MCF 10A (cell line): ENCODE measurements at places on chromosomes 2 and 18.

- peaks cover 35% of the 10 kb centered on the region for H3K36me3 ChIP-seq
- H3K4me1 ChIP-seq, result peaks cover 3% of the 10 kb centered on the region
- no peak for DNase-seq
- H3K4me3 ChIP-seq, result no peak overlapping the region
- H3K27me3 ChIP-seq, result no peaks in the 10 kb centered on the region
Observed at GRCh38 chr2:127796389-127796788, 14.6 kb downstream of the WDR33 start.

GRCh38 chr2:1804351-1804771, 60.0 kb upstream of the PXDN start:
- H3K27ac ChIP-seq, result no peak overlapping the region
- H3K27me3 ChIP-seq, result peaks cover 31% of the 10 kb centered on the region
- no peak overlapping the region for H3K4me3 ChIP-seq
- no peaks in the 10 kb centered on the region for H3K4me1 ChIP-seq
- H3K36me3 ChIP-seq, result no peaks in the 10 kb centered on the region
- DNase-seq, result no peak

DNA sequence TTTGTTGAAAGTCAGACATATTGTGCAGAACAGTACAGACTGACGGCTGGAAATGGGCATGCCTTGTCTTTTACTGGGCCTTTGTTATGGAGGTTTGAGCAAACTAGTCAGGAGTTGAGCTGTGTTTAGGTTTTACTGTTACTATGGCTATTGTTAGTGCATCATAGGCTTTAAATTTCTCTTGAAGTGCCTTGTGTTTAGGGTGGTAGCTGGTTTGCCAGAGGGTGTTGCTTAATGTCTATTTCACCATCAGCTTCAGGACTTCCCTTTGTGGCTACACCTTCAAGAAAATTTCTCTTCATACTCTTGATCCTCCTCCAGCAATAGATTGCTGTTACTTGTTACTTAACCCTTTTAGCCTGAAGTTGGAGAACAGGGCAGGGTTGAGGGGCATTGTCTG, 104.6 kb downstream of the CAPN13 start:
- no peaks in the 10 kb centered on the region for H3K27me3 ChIP-seq
- no peak overlapping the region for H3K27ac ChIP-seq
- peaks cover 6% of the 10 kb centered on the region for H3K4me1 ChIP-seq
- no peak for DNase-seq
- H3K4me3 ChIP-seq, result no peak overlapping the region

DNA sequence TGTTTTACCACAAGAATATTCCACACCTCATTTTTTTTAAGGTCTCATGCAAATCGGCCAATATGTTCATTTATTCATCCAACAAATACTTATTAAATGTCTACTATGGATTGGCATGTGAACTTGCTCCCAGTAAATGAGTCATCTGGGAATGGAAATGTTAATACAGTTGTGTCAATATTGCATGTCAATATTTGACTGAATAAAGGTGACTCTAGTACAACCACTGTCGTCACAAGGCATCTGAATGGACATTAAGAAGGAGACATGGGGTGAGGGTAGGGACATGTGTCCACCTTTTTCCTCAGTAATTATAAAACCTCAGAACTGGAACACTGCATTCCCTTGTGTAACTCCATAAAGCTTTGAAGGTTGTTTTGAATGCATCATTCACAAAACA, 365.4 kb downstream of the ADCYAP1 start:
- H3K4me3 ChIP-seq, result no peak overlapping the region
- DNase-seq, result no peak
- no peaks in the 10 kb centered on the region for H3K27me3 ChIP-seq
- no peaks in the 10 kb centered on the region for H3K4me1 ChIP-seq

GRCh38 chr18:59021500-59021899, 118.2 kb upstream of the SEC11C start:
- no peaks in the 10 kb centered on the region for H3K4me1 ChIP-seq
- no peak overlapping the region for H3K27ac ChIP-seq
- H3K27me3 ChIP-seq, result no peaks in the 10 kb centered on the region
- no peaks in the 10 kb centered on the region for H3K36me3 ChIP-seq

DNA sequence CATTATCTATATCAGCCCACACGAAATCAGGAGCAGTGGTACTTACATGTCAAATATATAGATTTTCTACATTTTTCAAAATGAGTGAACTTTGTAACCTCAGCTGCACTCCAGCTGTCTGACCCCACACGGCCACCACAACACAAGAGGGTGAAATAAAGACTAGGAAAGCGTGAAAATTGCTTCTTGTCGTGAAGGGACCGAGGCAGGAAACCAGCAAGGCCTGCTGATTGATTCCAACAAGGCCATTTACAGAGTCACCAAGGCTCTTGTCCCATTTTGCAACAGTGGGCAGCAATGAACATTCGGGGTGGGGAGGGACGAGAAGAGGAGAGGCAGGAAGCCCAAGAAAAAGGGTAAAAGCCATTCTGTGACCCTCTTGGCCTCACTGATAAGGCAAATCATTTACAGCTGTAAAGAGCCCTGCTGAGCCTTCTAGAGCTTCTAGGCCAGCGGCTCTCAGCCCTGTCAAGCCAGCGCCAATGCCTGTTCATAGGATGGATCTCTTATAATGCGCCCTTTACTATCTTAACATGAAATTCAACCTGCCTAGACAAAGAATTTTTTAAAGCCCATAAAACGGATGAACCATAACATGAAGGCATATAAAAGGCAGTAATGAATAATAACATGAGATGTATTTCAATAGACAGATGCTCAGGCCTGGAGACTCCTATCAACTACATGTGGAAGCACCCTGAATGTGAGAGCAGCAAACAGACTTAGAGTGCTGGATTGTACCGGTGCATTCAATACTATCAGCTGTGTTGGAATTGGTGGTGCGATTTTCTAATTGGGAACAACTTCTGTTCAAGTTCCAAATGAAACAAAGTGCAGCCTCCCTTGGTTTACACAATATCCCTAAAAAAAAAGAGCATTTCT, 269.0 kb downstream of the CDCA7 start:
- no peaks in the 10 kb centered on the region for H3K27me3 ChIP-seq
- no peak overlapping the region for H3K4me3 ChIP-seq
- no peak for DNase-seq
- H3K36me3 ChIP-seq, result no peaks in the 10 kb centered on the region

DNA sequence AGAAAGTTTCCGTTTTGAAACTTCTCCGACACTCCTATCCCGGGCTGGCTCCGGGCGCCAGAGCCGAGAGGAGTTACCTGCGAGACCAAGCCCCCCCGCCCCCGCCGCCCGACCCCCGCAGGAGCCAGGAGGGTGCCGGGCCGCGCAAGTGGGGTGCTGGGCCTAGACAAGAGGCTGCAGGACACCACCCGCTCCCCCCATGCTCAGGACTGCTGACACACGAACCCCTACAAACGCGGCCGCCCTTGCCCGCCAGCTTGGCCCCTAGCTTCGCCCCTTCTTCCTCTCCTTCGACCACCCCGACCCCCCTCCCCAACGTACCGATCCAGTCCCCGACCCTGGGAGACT, 497 bp downstream of the PLA2R1 start:
- H3K27me3 ChIP-seq, result no peaks in the 10 kb centered on the region
- peaks cover 23% of the 10 kb centered on the region for H3K4me1 ChIP-seq
- H3K36me3 ChIP-seq, result no peaks in the 10 kb centered on the region
- H3K27ac ChIP-seq, result peak overlapping the region; percentile 78

DNA sequence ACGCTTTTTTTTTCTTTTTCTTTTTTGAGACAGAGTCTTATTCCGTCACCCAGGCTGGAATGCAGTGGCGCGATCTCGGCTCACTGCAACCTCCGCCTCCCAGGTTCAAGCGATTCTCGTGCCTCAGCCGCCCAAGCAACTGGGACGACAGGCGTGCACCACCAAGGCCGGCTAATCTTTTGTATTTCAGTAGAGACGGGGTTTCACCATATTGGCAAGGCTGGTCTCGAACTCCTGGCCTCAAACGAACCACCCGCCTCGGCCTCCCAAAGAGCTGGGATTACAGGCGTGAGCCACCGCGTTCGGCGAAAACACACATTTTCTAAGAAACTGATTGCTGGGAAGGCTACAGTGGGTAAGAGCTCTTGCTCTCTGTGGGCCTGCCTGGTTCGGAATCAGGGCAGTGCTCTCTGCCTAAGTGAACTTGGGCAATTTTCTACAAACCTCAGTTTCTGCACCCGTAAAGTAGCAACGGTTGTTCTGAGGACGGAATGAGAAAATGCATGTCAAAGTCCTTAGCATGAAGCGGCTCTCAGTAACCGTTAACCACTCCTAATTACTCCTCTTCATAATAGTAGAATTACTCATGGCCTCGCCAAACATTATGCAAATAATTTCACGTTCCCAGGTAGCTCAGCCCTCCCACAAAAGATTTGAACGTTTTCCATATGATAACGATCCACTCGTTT, 1.0 kb upstream of the PMAIP1 start:
- H3K4me1 ChIP-seq, result peaks cover 16% of the 10 kb centered on the region
- no peaks in the 10 kb centered on the region for H3K27me3 ChIP-seq
- DNase-seq, result no peak
- peak overlapping the region; percentile 96 for H3K4me3 ChIP-seq

- H3K4me1 ChIP-seq, result no peaks in the 10 kb centered on the region
- H3K27ac ChIP-seq, result no peak overlapping the region
- no peaks in the 10 kb centered on the region for H3K36me3 ChIP-seq
- H3K27me3 ChIP-seq, result no peaks in the 10 kb centered on the region
Observed at GRCh38 chr2:224601923-224602322, 16.8 kb upstream of the CUL3 start.

- H3K27ac ChIP-seq, result no peak overlapping the region
- no peak overlapping the region for H3K4me3 ChIP-seq
- peaks cover 34% of the 10 kb centered on the region for H3K36me3 ChIP-seq
- peaks cover 20% of the 10 kb centered on the region for H3K4me1 ChIP-seq
- no peak for DNase-seq
Observed at GRCh38 chr2:55224761-55225261, 7.3 kb downstream of the CLHC1 start.

- H3K27ac ChIP-seq, result no peak overlapping the region
- H3K4me1 ChIP-seq, result no peaks in the 10 kb centered on the region
- H3K27me3 ChIP-seq, result no peaks in the 10 kb centered on the region
- no peaks in the 10 kb centered on the region for H3K36me3 ChIP-seq
- H3K4me3 ChIP-seq, result no peak overlapping the region
Observed at GRCh38 chr2:78535395-78535794, 490.1 kb upstream of the REG3G start.

DNA sequence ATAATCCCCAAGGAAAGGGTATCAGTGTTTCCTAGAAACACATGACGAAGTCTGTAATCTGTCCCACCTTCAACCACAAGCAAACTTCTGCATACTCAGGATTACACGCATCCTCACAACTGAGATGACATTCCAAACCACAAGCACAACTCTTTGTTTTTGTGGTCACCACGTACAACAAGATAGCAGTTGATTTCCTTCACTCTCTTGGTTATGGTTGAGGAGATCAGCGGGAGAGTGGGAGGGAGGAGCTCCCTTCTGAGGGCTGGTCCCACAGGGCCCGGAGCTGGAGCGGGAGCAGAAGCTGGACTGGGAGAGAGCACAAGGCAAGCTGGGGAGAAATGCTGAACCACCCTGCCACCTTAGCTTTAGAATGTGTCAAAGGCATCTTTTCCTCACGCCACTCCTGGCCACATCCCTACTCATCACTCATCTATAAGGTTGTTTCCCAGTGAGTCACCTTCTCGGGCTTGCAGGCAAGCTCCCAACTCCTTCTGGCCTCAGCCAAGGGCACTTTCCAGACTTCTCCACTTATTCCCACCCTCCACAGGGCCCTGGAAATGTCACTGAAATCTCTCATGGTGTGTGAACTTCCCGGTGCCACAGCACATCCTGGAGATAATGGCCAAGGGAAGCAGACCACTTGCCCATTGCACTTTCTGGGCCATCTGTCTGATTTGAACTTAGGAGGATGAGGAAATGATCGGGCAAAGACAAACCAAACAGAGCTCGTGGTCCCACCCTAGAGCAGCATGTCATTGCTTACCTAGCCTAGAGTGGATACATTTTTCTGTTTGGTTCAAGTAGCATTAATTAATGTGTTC, 98.9 kb upstream of the LGALSL start:
- peaks cover 18% of the 10 kb centered on the region for H3K4me1 ChIP-seq
- peak; percentile 84 for DNase-seq
- H3K27me3 ChIP-seq, result no peaks in the 10 kb centered on the region
- H3K36me3 ChIP-seq, result no peaks in the 10 kb centered on the region

GRCh38 chr2:176324862-176325261, 55.6 kb downstream of the MTX2 start:
- H3K4me3 ChIP-seq, result no peak overlapping the region
- H3K4me1 ChIP-seq, result no peaks in the 10 kb centered on the region
- DNase-seq, result no peak
- H3K27me3 ChIP-seq, result no peaks in the 10 kb centered on the region
- peaks cover 17% of the 10 kb centered on the region for H3K36me3 ChIP-seq

GRCh38 chr2:40329739-40330030, 122.2 kb downstream of the SLC8A1 start:
- no peaks in the 10 kb centered on the region for H3K27me3 ChIP-seq
- no peak for DNase-seq
- no peaks in the 10 kb centered on the region for H3K4me1 ChIP-seq
- no peaks in the 10 kb centered on the region for H3K36me3 ChIP-seq
- H3K27ac ChIP-seq, result no peak overlapping the region

DNA sequence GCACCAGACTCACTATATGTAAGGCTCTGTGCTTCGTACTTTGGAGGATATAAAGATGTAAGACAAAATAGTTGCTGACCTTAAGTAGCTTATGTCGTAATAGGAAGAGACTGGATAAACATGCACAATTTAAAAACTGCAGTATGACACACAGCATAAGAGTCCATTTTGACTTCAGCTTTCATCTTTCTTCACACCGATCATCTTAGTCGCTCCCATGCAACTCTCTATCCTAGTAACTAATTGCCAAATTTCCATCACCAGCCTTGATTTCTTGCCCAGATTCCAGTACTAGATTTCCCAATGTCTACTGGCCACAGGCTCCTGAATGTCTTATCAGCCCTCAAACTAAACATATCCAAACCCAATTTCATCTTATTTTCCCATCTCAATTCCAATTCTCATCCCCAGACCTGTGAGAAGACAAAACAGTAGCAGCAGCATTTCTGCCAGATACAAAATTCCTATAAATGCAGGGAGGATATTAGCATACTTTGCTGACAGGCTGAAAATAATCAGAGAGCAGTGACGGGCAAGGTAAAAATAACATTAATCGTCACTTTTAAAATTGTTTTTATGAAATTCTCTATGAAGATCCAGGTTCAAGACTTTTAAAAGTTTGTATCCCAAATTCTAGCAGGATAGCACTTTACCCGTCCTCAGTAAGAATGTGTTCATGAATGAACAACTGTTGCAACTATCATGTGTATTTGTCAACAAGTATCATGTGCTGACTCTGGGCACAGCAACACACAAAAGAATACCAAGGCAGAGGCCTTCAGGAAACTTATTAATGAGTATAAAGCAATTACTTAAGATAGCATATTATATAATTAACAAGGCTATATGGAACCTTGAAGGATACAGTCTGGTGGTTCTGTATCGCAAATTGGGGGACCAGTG, 42.2 kb downstream of the KIDINS220 start:
- H3K27me3 ChIP-seq, result no peaks in the 10 kb centered on the region
- H3K36me3 ChIP-seq, result peaks cover 44% of the 10 kb centered on the region
- H3K4me3 ChIP-seq, result no peak overlapping the region
- no peak overlapping the region for H3K27ac ChIP-seq

- H3K27me3 ChIP-seq, result no peaks in the 10 kb centered on the region
- H3K36me3 ChIP-seq, result no peaks in the 10 kb centered on the region
- no peaks in the 10 kb centered on the region for H3K4me1 ChIP-seq
- H3K4me3 ChIP-seq, result no peak overlapping the region
- DNase-seq, result no peak
Observed at GRCh38 chr18:31740180-31740579, 20.5 kb downstream of the SLC25A52 start.

- peaks cover 6% of the 10 kb centered on the region for H3K4me1 ChIP-seq
- H3K4me3 ChIP-seq, result no peak overlapping the region
- no peak overlapping the region for H3K27ac ChIP-seq
- no peaks in the 10 kb centered on the region for H3K27me3 ChIP-seq
- no peak for DNase-seq
- H3K36me3 ChIP-seq, result no peaks in the 10 kb centered on the region
Observed at GRCh38 chr18:44473394-44474066, 207.2 kb upstream of the SETBP1 start.
